ENCODE measurements at places on chromosomes 11 and 22.

GRCh38 chr11:72642884-72643522 is 31.2 kb downstream of the PDE2A start:
- no peak for DNase-seq

DNA sequence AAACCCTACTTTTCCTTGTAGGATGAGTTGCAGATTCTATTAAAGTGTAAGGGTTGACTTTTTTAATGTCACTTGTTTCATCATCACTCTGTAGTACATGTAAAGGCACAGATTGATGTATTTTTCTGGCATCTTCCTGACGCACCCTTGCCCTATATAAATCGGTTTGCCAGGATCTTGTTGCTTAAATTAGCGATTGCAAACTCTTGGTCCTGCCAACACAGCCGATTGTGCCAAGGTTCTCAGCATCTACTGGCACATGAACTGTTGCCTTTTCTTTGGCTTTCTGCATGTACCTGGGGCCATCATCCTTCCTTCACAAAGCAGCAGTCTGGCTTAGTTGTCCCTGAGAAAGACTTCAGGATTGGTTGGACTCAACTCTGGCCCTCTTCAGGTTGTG is 7.5 kb upstream of the LIN7C start:
- no peak for DNase-seq

GRCh38 chr11:82899957-82900276 is 313 bp downstream of the PRCP start:
- DNase-seq: no peak

DNA sequence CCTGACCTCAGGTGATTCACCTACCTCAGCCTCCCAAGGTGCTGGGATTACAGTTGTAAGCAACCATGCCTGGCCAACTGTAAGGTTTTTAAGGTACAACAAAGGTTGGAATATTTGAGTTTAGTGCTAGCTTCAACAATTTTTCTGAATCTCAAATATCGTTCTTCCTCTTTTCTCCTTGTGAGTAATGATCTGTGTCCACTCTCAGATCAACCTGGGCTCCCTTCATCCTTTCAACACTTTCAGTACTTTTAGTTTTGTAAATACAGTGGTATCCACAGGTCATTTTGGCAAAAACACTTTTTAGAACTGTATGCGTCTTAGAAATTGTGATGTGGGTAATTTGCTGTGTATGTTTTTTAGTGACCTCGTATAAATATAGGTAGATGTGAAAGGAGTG is 7.9 kb downstream of the PACS1 start:
- no peak for DNase-seq

GRCh38 chr11:132490978-132491377 is 1041.3 kb downstream of the OPCML start:
- no peak for DNase-seq

- no peak for DNase-seq
These were observed 75.2 kb downstream of the RTL6 start for GRCh38 chr22:44422746-44423380.

DNA sequence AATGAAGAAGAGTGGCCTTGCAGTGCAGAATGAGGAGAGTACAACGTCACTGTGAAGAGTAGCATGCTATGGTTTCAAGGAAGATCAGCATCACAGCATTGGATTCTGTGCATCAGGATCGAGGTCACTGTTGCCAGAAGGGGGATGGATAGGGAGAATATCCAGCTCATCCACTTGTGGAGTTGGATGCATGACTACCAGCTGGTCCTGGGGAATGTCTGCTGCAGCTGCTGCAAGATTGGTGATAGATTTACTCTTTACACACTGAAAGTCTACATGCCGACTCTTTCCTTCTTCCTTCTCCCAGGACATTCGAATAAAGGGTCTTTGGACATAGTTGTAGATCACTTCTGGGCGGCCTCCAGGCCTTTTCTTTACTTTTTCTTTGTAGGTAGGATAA is 74.3 kb downstream of the BTBD10 start:
- DNase-seq: no peak

GRCh38 chr11:99759787-99760186 is 739.0 kb downstream of the CNTN5 start:
- DNase-seq: no peak

DNA sequence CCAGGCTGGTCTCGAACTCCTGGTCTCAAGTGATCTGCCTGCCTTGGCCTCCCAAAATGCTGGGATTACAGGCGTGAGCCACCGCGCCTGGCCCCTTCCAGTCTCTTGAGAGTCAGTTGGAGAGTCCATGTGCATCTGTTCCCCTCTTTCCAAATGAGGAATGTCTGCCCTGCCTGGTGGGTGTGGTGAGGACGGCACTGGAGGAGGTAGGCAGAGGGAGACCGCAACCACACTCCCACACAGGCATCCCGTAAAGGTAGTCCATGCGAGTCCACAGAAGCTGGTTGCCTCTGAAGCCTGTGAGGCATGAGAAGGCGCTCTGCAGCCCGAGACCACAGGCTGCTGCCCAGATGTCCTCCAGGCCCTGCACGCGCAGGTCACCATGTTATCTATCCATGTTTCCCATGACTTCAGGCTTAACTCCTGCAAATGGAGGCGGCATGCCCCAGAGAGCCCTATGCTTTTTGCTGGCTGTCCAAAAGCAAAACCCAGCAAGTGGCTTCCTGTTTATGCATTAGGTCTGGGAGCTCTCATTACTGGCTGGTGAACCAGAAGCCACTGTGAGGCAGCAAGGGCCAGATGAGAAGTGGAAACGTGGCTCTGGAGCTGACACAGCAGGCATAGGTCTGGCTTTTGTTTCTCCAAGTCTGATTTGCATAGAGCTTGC is 43.4 kb downstream of the GRIK4 start:
- no peak for DNase-seq

- no peak for DNase-seq
These were observed 8.5 kb downstream of the LGALS2 start for GRCh38 chr22:37571258-37571991.

- DNase-seq: no peak
These were observed 1.7 kb downstream of the NUDT8 start for GRCh38 chr11:67627812-67628624.

DNA sequence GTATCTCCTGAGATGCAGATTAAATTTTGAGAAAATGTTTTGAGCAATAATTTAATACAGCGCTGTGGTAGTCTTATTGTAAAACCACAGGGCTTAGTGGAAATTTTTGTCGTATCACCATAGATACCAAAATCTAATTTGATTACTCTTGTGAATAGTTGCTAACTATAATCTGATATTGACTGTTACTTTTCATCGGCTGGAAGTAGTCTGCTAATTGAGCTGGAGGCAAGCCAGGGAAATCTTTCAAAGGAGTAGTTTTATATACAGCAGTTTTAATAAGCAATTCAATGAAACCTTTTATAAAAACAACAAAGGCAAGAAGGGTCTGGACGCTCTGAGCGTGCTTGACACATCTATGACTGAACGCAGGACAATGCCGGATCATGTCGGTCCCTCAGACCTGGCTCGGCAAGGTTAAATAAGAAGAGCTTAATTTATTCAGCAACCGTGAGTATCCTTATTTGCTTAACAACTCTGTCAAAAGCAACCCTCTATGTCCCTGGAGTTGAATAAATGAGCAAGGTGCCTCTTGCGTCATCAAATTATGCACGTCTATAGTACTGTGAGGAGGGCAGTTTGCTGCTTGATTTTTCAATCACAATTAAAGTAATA is 121.2 kb downstream of the NCAM1 start:
- no peak for DNase-seq

GRCh38 chr11:45617871-45618601 is 47.4 kb downstream of the CHST1 start:
- no peak for DNase-seq

DNA sequence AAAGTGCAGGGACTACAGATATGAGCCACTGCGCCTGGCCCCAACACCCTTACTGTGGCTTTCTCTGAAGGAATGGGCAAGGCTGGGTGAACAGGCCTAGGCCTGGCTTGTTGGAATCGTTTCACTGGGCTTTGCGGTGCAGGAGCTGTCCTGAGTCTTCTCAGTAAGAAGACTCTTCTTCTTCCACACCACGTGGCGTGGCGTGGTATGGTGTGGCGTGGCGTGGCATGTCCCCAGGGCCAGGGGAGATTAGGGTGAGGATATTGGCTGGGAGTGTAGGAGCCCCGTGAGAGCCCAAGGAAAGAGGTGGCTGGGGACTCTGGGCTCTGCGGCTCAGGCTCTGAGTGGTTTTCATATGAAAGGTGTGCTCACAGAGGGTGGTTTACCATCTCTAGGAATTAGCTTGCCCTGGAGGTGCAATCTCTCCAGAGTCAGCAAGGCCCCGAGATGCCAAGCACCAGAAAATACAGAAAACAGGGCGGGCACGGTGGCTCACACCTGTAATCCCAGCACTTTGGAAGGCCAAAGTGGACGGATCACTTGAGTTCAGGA is 70.7 kb downstream of the PARVB start:
- no peak for DNase-seq

GRCh38 chr11:134101282-134101681 is 32.4 kb downstream of the JAM3 start:
- no peak for DNase-seq

DNA sequence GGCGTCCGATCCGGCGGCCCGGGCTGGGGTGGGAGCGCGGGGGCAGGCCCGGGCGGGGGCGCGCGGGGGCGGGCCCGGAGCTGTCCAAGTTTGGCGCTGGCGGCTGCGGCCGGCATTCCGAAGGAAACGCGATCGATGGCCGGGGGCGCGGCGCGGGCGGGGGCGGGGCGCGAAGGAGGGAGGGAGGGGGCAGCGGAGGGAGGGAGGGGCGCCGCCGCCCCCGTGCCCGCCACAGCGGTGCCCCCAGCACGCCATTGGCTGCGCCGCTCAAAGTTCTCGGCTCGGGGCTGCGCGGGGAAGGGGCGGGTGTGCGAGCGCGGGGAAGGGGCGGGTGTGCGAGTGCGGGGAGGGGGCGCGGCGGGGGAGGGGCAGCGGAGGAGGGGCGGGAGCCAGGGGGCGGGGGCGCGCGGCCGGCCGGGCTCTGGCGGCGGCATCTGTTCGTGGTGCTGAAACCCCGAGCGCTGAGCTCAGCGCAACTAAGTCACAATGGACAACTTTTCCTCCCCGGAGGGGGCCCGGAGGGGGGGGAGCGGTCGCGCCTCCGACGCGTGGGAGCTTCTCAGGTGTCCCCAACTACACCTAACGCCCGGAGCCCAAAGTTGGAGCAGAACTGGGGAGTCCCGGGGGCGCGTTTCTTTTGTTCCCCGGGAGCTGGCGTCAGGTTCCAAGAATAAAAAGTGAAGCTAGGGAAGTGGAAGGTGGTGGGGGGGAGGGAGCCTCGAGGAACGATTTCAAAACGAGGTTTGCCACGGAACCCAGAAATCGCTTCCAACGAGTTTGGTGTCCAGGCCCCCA is 2.2 kb downstream of the PHF21B start:
- no peak for DNase-seq

- no peak for DNase-seq
These were observed 145.7 kb downstream of the TTC17 start for GRCh38 chr11:43504316-43504950.

DNA sequence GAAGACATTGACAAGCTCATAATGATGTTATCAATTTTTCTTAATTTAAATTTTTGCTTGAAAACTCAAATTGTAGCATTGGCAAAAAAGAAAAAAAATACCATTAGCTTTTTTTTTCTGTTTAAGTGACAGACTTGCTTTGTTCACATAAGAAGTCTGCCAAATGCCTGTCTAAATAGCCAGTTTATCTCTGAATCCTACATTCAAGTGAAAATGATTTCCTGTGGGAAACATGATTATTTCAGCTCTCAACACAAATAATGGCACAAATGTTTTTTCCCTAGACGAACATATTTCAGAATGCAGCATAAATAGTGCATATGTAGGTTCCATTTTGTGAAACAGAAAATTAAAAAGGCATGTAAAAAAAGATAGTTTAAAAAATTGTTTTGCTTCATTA is 23.5 kb downstream of the TYR start:
- DNase-seq: no peak

GRCh38 chr11:119262668-119263351 is 54.1 kb downstream of the MCAM start:
- DNase-seq: no peak

DNA sequence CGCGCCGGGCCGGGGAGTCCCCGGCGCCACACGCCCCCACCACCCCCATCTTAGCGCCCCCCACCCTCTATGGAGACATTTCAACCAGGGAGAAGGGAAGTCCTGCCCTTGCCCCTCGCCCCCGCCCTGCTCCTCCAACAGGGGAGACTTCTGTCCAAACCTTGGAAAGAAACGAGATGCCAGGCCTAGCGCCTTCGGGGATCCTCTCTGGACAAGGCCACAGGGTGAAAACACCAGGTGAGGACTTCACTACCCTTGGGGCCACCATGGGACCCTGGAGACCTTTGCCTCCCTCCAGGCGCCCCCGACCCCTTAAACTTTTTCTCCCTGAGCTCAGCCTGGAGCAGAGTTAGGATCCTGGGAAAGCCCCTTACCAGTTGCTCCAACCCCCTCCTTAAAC is 11.6 kb upstream of the NPAS4 start:
- no peak for DNase-seq

- DNase-seq: no peak
These were observed 5.0 kb downstream of the CCND1 start for GRCh38 chr11:69645801-69646492.

All from forelimb muscle (tissue), 1 donor.